ENCODE measurements at places on chromosomes 2 and 18.

DNA sequence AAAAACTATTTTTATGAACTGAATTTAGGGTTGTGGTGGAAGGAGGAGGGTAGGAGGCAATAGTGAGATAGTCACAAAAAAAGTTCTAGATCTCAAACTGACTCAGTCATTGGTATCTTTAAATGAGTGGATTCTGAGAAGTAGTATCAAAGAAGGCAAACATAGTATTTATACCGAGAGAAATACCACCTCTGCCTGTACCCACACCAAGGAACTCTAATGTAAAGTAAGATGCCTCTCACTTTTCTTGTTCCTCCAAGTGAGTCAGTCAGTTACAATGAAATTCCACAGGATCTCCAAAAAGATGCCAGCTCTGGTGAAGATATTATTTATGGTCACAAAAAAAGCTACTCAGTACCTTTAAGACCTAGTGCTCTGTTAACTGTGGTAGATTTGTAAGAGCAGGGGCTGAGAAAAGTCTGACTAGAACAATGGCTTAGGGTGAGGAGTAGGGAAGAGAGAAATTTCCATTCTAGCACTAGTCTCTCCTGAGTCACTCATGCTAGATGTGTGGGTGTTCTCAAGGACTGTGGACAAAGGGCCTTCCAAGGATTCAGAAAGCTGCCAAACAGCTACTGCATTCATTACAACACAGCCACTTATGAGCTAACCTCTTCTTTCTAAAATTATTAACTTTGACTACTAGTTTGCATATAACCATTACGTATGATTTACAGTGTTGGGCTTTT, 36.3 kb downstream of the YWHAQ start:
- DNase-seq = no peak

DNA sequence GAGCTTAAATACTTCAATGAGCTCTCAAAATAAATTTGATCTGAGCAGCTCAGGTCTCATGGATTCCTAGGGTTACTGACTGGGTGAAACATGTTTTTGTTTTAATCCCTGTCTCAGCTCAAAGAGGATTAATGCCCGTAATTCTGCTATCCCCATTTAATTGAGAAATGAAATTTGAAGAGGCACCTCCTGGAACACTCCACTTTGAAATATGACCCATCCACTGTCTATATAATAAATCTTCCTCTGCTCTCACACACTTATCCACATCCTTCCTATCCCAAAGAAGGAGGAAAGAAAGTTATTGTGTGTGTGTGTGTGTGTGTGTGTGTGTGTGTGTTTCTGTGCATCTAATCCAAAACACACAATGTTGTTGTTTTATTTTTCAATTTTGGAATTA, 2082.4 kb upstream of the PIK3C3 start:
- DNase-seq = no peak

DNA sequence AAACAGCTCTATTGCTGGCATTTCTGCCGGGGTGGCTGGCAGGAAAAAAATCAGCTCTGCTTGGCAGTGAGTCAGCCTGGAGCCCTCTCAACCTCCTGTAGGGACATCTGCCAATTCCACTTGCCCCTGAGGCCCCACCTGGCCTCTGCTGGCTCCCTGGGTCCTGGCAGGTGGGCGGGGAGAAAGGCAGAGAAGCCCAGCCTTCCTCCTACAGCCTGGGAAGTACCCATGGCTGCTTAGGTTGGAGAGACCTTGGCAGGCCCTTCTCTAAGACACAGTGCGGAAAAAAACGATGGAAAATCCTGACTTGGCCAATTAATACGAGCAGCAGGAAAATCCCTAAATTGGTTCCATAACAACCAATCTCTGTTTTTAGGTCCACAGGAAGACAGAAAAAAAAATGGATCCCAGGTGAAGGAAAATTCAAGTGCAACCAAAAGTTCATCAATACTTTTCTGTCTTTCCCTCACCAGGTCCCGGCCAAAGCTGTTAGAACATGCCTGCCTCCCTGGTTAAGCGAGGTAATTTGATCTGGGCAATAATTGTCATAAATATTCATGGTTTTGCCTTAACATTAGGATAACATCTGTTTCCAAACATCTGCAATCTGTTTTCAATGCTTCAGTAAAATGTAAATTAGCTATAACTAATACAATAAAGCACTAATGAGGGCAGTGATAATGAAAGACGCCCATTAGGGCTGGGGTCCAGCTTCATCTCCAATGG, 245.9 kb downstream of the TFCP2L1 start:
- no peak for DNase-seq

- no peak for DNase-seq
Measured at GRCh38 chr18:26722565-26722931, 143.0 kb downstream of the AQP4 start.

DNA sequence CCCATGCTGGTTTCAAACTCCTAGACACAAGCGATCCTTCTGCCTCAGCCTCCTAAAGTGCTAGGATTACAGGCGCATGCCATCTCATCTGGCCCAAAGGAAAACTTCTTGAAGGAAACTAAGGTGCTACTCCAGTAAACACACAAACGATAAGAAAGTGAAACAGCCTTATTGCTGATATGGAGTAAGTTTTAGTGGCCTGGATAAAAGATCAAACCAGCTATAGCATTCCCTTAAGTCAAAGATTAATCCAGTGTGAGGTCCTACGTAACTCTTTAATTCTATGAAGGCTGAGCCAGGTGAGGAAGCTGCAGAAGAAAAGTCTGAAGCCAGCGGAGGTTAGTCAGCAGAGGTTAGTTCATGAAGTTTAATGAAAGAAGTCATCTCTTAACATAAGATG, 40.8 kb upstream of the POTEE start:
- DNase-seq = no peak

GRCh38 chr2:230793572-230794359, 71.0 kb upstream of the ITM2C start:
- peak; percentile 54 for DNase-seq

GRCh38 chr18:44564922-44565321, 115.8 kb upstream of the SETBP1 start:
- no peak for DNase-seq

DNA sequence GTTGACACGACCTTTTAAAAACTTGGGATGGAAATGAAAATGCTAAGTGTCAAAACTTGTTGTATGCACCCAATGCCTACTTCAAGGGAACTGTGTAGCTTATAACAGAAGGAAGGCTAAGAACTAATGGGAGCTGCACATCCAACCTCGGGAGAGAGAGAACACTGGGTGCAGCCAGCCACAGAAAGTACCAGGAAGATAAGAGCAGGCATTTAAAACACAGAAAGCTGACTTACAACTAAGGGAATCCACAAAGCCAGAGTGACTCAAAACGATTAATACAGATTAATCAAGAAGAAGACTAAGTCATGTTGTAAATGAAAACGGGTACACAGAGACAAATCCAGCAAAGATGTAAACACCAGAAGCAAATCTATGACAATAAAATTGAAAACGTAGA, 113.4 kb downstream of the HDAC4 start:
- no peak for DNase-seq

DNA sequence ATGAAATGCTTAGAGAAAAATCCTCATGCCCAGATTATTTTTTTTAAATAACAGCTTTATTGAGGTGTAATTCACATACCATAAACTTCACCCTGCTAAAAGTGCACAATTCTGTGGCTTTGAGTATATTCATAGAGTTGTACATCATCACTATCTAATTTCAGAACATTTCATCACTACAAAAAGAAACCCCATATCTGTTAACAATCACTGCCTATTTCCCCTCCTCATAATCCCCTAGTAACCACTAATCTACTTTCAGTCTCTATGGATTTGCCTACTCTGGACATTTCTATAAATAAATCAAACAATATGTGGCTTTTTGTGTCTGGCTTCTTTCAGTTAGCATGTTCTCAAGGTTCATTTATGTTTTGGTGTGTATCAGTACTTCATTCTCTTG, 51.4 kb downstream of the OSBPL1A start:
- no peak for DNase-seq

DNA sequence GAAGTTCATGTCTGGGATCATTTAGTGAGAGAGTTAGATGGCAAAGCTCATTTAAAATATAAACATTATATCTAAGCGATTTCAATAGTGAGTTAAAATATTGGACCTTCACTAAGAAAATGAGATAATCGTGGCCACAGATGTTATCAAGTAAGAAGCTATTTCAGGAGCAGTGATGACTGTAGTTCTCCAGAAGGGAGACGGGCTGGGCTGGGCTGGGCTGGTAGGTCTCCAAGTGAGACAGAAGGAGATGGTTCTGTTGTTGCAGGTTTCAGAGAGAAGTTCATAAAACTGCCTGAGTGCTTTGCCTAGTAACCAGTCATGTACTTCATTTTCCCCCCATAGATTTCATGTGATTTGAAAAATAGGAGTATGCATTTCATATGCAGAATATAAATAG, 130.1 kb upstream of the DAPL1 start:
- no peak for DNase-seq

GRCh38 chr2:76599732-76600368, 889.1 kb upstream of the GCFC2 start:
- no peak for DNase-seq

DNA sequence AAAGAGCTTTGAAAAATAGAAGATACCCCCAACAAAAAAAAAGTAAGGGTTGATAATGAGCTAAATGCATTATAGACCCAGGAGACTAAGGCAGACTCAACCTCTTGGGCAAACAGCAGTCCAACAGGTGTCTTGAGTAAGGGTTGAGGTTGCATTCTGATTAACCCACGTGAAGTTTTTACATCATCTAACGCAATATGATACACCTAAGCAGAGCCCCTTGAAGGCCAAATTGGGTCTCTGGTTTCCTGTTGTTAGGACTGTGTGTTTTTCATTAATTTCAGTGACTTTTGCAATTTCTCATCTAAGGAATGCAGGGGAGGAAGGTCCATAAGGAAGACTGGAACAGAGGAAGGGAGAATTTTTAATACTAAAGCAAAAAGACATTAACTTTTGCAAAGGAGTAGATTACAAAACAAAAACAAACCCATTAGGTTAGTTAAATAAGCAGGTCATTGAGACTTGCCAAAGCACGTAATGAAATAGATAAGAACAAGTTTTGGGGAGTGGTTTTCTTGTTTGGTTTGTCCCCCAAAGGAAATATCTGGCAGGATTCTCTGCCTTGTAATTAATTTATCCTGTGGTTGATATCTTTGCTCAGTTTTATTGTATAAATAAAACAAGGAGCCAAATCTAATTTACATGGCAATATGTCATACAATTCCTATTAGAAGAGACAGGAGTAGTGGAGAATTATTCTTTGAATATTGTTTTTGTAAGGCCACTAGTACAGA, 244.3 kb downstream of the ETAA1 start:
- DNase-seq = no peak

DNA sequence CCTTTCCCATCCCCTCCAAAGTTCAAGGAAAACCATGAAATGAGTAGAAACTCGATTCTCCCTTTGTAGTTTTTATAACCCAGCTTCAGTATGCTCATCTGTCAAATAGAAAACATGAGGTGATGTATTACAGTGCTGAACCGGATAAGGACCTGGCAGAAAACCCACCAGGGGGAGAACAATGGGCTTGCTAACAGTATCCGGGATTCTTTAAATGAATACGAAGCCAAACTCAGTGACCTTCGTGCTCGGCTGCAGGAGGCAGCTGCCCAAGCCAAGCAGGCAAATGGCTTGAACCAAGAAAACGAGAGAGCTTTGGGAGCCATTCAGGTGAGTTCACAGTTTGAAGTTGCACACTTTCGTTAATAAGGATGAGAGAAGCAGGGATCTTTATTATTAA, 113.6 kb upstream of the TTC39C start:
- DNase-seq = no peak

DNA sequence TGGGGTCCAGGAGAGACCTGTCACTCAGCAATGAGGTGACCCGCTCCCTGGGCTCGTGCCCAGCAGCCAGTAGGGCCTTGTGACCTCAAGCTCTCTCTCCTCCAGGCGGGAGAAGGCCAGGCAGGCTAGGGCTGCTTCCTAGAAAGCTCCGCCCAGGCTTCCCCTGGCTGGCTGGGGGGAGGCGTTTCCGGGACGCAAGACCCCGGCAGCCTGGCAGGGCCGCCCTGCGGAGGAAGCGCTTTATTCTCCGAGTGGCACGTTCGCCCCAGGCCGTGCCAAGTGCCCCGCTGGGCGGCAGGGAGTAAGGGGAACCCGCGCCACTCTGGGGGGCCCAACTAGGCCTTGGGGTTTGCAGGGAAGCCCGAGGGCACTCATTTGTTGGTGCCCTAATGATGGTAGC, 21.2 kb upstream of the EPAS1 start:
- no peak for DNase-seq

DNA sequence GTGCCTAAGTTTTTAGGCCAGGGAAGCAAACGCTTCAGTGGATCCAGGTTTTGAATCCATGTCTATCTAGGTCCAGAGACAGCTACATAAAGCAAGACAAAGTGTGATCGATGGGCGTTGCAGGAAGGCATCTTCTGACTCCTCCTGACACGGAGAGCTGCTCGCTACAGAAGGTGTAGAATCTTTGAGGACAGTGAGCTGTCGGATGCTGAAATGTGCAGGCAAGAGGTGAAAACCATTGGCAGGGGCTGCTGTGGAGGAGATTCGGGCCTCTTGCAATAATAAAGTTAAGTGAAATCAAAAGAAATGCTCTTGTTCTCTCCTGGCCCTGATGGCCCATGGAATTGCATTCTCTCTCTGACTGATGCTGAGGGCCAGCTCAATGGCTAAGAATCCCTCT, 336.2 kb downstream of the CYRIA start:
- DNase-seq = no peak

Data from activated effector memory CD4-positive, alpha-beta T cell treated with Interleukin-2 at 50 U/mL for 16 hours (primary cell).